Activated CD4-positive, alpha-beta T cell treated with anti-CD3 and anti-CD28 coated beads for 36 hours (primary cell): ENCODE measurements at places on chromosomes 11 and 22.

DNA sequence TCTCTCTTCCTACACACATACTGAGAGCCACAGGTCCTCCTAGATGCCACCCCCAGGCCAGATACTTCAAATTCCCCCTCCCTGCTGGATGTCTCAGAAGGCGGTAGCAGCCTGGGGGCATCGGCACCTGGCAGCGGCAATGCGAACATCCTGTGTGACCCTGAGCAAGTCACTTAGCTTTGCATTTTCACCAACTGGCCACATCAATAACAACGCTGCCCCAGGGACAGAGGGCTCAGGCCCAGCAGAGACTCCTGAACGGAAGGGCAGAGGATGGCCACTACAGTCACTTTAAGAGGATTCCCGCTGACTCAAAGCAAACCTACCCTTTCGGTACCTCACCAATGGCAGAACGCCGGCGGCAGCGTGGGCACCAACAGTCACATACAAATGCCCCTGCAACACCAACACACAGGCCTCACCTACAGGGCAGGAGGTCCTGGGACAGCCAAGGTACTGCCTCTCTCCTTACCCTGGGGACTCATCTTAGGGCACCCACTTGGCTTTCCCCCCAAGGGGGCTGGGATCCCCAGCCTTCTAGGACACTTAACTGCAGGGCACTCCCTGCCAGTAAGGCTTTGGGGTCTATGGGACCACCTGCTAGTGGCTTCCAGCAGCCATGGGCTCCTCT lies 1.6 kb downstream of the LMO1 start:
- DNase-seq = no peak

DNA sequence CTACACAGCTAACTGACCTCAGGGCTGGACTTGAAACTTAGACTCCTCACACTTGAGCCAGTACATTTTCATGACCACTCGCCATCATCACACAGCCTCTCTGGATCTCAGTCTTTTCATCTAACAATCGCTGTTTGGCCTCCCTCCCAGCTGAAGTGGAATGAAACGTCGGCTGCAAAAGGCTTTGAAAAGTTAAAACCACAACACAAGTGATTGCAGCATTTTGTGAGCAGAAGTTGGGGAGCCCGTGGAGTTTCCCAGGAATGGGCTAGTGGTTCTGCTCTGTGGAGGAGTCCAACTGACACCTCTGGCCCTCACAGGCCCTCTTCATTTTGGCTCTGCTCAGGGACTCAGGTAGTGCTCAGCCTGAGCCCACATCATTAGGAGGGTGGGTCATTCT lies 35.9 kb upstream of the TRIM29 start:
- DNase-seq = no peak

DNA sequence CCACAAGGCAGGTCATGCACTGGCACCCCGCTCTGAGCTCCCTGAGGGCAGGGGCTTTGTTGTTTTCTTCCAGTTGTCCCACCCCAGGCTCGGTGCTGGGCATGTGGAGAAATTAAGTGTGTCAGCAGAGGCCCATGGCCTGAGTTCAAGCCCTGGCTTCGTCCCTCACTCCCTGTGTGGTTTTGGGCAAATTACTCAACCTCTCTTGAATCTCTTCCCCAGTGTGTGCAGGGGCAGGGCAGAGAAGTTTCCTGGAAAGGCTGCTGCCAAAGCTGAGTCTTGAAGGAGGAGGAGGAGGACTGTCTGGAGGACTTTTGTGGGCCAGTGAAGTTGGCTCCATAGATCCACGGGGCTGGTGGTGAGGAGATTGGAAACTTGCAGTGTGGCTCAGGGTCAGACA lies 138.1 kb upstream of the E2F8 start:
- no peak for DNase-seq

DNA sequence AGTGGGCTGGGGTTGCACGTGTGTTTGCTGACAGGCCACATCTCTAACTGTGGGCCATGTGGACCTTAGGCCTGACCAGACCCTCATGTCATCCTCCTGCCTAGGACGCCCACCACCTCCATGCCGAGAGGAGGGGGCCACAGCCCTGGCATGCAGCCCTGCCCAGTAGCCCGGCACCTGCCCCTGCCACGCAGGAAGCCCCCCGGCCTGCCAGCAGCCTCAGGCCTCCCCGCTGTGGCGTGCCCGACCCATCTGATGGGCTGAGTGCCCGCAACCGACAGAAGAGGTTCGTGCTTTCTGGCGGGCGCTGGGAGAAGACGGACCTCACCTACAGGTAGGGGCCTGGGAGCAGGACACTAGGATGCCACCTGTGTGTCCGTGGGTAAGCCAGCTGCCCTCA lies 6.4 kb downstream of the MMP11 start:
- no peak for DNase-seq

- no peak for DNase-seq
These were observed 331.1 kb upstream of the PITPNB start for GRCh38 chr22:28250036-28250695.

DNA sequence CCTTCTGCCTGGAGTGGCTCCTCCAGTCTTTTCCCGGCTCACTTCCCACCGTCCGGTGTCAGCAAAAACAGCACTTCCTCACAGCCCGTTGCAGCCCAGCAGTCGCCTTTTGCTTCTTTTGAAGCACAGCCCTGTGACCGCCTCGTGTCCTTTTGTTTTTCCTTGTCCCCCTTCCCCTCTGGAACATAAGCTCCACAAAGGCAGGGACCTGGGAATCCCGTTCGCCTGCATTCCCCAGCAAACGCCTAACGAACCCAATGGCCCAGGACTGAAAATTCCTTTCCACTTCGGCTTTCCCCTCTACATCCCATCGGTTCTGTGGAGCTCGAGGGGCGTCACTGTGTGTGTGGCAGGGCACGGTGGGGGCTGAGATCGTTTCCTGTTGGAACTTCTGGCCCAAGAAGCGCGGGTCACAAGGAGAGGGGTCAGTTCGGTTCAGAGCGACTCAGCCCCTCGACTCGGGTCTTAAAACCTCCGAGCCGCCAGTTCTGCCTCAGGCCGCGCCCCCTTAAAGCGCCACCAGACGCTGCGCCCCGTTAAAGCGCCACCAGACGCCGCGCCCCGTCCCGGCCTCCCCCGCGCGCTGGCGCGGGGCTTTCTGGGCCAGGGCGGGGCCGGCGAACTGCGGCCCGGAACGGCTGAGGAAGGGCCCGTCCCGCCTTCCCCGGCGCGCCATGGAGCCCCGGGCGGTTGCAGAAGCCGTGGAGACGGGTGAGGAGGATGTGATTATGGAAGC lies 841 bp downstream of the RIC8A start:
- DNase-seq = peak; percentile 91

DNA sequence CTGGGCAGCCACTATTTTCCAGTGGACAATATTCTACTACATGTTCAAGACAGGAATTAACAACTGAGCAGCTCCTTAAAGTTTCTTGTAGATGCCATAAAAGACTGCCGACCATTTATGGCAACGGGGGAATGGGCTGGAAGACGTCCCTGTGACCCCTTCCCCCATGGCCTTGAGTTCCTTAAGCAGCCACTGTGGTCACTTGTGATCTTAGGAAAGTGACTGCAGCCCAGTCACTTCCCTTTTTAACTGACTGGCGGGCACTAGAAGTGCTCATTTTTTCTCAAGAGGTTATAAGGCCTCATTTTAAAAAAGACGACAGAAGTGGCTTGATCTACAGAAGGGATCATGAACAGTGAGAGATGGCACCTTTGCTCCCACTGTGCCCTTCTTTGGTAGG lies 153.2 kb upstream of the NARS2 start:
- no peak for DNase-seq

- DNase-seq = no peak
These were observed 376.7 kb upstream of the DDI1 start for GRCh38 chr11:103659743-103660142.
